Daoy (cell line): ENCODE measurements at places on chromosomes 7 and 10.

- DNase-seq: no peak
Observed at GRCh38 chr10:103872137-103872931, 17.0 kb upstream of the SH3PXD2A start.

- DNase-seq: peak; percentile 27
Observed at GRCh38 chr7:29255199-29255878, 60.8 kb downstream of the CHN2 start.

DNA sequence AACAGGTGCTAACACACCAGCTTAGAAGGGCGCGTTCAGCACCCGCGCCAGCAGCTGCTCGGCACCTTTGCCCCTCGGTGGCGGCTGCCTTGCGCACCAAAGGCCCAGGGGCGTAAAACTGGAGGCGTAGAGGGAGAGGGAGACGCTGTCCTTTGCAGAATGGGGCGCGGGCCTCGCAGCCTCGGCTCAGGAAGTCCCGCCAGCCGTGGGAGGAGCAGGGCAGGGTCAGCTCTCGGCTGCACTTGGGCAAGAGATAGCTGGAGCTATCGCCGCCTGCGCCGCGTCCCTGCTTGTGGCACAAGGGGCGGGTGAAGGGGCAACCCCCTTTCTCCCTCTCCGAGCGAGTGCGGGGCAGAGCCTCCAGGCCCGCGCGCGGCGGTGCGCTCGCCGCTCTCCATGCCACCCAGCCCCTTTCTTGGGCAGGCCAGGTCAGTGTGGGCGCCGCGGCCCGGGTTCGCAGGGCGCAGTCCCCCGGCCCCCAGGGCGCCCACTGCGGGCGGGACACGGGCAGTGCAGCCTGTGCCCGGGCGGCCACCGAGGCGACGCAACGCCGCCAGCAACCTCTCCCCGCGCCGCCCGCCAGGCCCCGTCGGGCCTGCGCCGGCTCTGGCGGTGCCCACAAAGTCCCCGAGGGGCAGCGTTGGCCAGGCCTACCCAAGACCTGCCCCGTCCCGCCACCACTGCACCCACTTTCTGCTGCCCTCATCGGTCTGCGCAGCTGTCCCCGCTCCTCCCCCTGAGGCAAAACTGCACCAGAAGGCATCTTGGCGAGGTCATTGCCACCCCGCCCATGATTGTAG lies 4.1 kb downstream of the NEUROD6 start:
- DNase-seq: peak; percentile 15

GRCh38 chr10:558891-559766 lies 130.3 kb downstream of the DIP2C start:
- no peak for DNase-seq

DNA sequence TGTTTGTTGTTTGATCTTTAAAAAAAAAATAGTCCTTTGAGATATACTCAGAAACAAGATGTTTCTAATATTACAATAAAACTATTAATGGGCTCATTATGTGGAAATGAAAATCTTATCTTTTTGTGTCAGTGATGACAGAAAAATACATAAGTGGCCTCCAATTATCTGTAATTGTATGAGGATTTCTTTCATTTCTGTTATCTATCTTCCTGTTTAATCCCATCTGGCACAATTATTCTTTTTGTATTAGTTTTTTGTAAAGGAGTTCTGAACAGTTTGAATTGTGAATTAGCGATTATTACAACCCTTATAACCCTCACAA lies 270.8 kb downstream of the BBS9 start:
- no peak for DNase-seq

DNA sequence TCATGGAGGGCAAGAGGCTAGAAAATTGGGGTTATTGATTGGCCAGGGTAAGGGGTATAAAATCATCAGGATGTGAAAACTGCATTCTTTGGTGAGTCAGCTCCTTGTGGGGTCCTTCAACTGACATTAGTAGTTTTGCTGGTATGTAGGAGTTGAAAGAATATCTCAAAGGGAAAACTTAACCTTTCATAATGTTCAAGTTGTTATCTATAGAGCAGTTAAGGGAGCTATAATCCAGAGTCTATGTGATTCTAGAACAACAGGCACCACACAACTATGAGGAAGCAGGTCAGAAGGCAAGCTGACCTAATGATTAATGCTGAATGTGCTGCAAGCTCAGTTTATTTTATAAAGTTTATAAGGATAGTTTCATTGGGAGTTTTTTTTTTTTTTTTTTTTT lies 13.7 kb downstream of the PRPS1L1 start:
- DNase-seq: peak; percentile 65

GRCh38 chr7:157990226-157990880 lies 597.3 kb downstream of the PTPRN2 start:
- DNase-seq: no peak

GRCh38 chr10:110162741-110163145 lies 44.7 kb upstream of the MXI1 start:
- no peak for DNase-seq

DNA sequence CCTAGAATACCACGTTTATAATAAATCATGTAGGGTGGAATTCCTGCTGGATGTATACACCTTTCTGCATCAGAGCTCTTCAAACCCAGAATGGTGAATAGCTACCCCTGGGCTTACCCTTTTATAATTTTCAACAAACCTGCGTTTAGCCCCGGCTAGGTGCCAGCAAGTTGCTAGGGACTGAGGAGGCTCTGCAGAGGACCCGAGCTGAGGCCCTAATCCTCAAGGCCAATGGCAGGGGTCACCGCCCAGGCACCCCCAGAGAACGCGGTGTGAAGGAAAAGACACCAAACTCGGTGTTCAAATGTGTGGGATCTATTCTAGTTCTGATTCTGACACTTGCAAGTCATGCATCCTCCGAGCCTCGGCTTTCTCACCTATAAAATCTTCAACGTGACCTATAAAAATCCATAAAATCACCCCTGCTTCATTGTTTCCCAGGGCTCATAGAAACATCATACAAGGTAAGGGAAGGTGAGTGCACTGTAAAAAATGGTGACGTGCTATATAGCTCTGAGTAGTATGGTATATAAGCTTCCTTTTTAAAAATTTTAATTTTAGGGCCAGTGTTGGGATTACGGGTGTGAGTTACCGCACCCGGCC lies 2.5 kb upstream of the ANXA11 start:
- no peak for DNase-seq

- peak; percentile 58 for DNase-seq
Observed at GRCh38 chr7:119270045-119270464, 1002.9 kb upstream of the KCND2 start.

DNA sequence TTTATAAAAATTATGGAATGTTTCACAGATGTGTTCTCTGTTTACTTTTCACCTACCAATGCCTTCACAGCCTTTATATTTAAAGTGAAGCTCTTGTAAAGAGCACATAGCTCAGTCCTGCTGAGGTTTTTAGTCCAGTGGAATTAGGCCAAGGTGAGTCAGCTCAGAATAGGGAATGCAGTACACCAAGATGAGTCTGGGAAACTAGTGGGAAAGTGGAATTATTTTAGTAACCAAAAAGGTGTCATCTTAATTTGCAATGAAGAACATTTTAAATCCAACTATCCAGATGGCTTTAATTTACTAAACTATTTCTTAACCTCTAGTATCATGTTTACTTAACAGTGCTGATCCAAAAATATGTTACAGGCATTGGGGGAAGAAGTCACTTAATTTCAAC lies 236.3 kb upstream of the CTBP2 start:
- peak; percentile 7 for DNase-seq

DNA sequence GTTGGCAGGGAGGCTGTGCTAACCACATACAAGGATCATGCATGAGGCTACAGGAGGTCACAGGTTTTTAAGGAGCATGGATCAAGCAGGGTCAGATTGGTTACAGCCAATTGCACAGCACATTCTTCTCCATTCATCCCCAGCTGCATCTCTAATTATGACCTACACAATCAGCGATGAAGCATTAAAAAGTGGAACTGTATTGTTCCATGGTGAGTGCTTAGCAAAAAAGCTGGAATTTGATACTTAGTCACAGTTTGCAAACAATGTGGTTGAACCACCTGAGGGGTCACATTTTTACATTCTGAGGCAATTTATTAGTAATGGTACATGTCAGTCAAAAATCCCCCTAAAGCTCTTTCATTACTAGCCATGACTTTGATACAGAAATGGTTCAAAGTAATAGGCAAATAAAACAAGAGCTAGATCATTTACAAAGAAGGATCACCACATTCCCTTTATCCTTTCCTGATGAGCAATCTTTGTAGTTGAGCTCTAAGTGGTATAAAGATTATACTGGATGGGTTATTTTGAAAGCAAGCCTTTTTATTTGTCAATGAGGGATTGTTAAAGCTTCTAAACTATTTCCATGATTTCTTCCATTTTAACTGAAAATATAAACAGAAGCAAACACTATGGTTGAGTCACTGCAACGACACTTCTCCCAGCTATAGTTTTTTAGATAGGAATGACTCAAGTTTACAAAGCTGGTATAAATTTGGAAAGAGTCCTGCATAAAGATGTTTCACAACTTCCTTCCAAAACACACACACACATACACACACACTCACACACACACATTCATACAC lies 217.8 kb upstream of the SEMA3A start:
- peak; percentile 80 for DNase-seq

- DNase-seq: peak; percentile 12
Observed at GRCh38 chr10:112967200-112967599, 17.2 kb downstream of the TCF7L2 start.

GRCh38 chr10:119207713-119208552 lies 562 bp downstream of the GRK5 start:
- peak; percentile 56 for DNase-seq

GRCh38 chr10:1508096-1508495 lies 229.2 kb downstream of the ADARB2 start:
- DNase-seq: no peak

- no peak for DNase-seq
Observed at GRCh38 chr7:2257046-2257551, 15.1 kb downstream of the NUDT1 start.

- peak; percentile 70 for DNase-seq
Observed at GRCh38 chr7:151520419-151521261, 945 bp upstream of the RHEB start.

GRCh38 chr10:43689618-43689954 lies 40.9 kb upstream of the ZNF32 start:
- peak; percentile 7 for DNase-seq

DNA sequence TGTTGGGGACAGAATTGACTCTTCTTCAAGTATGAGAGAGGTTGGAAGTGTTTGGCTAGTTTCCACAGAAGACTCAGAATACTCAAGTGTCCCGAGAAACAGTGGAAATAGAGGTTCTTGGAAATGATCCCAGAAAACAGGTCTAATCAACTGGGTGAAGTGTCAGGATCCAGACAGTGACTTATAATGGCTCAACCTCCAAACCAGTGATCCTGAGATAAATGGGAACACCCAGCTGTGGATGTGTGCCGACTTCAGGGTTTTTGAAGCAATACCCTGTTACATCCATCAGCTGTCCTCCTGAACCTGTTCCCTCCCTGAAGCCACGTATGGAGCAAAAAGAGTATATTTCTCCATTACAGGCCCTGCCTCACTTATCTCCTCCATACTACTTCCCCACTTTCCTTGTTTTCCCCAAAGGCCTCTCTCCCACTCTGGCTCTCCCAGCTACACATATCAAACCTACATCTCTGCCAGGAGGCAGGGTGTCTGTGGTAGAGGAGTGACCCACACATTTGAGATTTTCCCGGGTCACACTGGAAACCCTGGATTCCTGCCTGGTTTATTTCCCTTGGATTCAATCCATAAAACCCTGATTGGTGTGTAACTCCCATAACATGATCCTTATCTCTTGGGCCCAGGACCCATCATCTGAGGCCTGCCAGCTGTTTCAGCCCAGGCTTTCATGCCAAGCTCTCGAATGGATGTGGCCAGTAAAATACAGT lies 17.6 kb upstream of the ELOVL3 start:
- DNase-seq: peak; percentile 44

DNA sequence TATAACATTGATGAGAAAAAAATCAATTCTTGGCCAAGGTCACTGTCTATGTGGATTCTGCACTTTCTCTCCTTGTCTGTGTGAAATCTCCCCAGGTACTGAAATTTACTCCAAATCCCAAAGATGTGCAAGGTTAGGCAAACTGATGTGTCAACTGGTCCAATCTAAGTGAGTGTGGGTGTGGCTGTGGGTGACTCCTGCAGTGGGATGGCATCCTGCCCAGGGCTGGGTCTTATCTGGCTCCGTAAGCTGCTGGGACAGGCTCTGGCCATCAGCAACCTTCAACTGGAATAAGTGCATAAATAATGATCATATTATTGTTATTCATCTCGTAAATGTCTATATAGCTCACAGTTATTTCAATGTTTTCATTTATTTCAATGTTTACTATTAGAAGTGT lies 79.3 kb downstream of the JCAD start:
- peak; percentile 73 for DNase-seq

DNA sequence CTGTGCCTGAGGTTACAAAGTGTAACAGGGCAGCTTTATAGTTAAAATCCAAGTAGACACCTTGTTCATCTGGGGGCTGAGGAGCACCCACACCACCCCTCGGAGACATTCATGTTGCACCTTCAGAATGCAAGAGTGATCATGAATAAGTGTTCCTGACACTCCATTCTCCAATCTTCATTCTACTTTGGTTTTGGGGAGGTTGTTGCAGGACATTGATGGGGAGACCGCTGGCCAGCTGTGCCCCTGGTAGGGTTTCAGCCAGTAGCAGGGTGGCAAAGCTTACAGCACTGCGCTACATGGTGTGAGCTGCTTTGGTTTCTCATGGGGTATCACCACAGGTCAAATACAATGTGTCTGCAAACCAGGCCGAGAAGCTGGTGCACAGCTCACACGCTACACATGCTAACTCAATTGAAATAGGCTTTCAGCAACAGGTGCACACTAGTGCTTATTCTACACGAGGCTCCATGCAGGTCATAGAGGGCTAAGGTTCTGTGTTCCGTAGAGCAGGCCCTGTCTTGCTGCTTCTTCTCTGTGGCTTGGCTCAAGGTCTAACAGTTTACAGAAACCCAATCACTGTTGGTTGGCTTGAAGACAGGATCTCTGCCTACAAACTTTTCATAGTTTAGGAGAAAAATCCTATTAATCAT lies 317.4 kb upstream of the ZNF32 start:
- DNase-seq: no peak

GRCh38 chr10:57919864-57920263 lies 347.8 kb downstream of the IPMK start:
- DNase-seq: no peak

DNA sequence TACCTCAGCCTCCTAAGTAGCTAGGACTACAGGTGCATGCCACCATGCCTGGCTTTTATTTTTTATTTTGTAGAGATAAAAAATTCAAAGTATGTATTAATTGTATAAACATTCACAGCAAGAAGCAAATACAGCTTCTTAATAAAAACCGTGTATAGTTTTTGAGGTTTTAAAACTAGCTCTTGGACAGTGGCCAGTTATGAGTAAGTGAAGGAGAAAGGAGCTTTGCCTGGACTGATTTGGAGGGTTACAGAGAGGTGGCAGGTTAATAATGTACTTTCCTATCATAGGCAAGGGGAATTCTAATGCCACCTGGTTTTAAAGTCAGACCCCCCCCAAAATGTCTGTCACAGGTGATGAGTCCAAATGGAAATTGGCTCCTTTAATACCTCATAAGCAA lies 43.4 kb downstream of the ZNRF2 start:
- no peak for DNase-seq

- no peak for DNase-seq
Observed at GRCh38 chr7:137832382-137832781, 14.4 kb downstream of the DGKI start.
